NCI-H1417 (cell line): ENCODE measurements at places on chromosomes 5 and 9.

GRCh38 chr5:168104350-168104749 lies 187.1 kb upstream of the WWC1 start:
- DNase-seq, result no peak

- DNase-seq, result no peak
Observed at GRCh38 chr5:10085185-10085584, 164.5 kb downstream of the ATPSCKMT start.

- DNase-seq, result no peak
Observed at GRCh38 chr9:121576281-121577075, 75.0 kb upstream of the DAB2IP start.

DNA sequence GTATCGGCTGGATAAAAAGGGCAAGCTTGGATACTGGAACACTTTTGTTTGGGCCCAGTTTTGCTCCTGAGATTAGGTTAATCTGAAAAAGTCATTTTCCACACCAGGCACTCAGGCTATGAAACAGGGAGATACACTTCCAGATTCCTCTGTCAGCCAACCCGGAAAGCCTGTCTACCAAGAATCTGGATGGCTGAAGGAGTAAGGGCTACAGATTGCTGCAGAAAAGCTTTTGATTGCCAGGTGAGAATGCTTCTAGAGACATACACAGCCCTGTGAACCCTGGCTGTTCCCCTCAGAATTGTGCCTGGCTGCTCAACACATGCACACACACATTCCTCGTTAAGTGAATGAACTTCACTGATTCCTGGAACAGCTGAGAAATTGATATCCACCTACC lies 114.4 kb downstream of the PSD2 start:
- no peak for DNase-seq

- peak; percentile 56 for DNase-seq
Observed at GRCh38 chr5:6188344-6188743, 190.0 kb downstream of the MED10 start.

- no peak for DNase-seq
Observed at GRCh38 chr9:131577005-131578000, 32.0 kb downstream of the PRRT1B start.

DNA sequence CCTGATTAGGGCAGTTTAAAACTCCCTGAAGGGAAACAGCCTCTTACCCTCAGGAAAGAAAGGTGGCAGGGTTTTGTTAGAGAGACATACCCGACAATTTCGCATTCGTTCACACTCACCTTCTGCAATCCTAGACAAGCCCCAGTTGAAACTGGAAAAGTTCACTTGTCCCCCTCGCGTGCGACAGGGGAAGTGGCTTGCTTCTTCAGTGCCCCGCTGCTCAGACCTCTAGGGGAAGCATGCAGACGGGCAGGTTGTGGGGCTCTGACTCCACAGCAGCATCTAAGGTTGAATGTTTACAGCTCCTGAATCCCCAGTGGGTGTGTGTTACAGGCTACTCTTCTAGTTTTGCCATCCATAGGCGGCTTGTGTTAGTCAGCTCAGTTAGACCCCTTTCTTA lies 575.7 kb upstream of the ACO1 start:
- DNase-seq, result no peak

GRCh38 chr5:173509060-173509459 lies 107.4 kb downstream of the BOD1 start:
- no peak for DNase-seq

- no peak for DNase-seq
Observed at GRCh38 chr5:55850839-55851674, at the start of gene IL31RA. TSS of gene IL31RA (plus strand) at chr5:55851357. CDS start at chr5:55851571, 214 bp downstream.

GRCh38 chr5:158770506-158770905 lies 329.2 kb downstream of the EBF1 start:
- no peak for DNase-seq

DNA sequence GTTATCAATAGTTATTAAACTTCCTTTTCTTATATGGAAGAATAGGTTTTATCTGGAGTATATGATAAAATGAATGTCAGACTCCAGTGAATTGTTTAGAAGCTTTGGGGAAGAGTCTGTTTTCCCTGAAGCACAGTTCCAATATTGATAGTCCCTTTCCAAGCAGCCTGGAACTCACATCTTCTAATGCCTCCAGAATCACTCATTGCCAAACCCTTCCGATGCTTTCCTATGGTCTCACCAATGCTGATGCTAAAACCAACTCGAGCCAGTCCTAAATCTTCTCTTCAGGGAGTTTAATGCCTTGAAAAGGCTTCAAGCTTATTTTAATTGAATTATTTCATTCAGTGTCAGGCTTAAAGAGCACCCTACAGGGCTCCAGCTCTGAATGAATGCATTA lies 121.2 kb downstream of the PTTG1 start:
- no peak for DNase-seq

DNA sequence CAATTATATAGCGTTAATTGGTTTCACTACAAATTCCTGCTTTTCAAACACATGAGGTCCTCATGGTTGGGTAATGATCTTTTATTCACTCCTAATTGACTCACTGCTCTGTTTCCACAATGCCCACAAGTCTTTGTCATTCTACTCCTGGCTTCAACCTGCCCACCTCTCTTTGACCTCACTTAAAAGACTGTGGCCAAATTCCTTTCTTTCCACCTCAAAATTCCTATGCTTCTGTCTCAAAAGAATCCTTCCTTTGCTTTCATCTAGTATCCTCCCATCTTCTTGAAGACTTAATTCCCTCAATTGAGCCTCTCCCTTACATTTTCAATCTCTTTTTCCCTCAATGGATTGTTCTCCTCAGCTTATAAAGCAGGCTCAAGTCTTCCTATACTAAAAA lies 4.9 kb downstream of the APBA1 start:
- peak; percentile 33 for DNase-seq

- DNase-seq, result no peak
Observed at GRCh38 chr9:89413963-89414638, 83.8 kb downstream of the SEMA4D start.

GRCh38 chr9:120490888-120491595 lies 88.9 kb downstream of the CDK5RAP2 start:
- no peak for DNase-seq

DNA sequence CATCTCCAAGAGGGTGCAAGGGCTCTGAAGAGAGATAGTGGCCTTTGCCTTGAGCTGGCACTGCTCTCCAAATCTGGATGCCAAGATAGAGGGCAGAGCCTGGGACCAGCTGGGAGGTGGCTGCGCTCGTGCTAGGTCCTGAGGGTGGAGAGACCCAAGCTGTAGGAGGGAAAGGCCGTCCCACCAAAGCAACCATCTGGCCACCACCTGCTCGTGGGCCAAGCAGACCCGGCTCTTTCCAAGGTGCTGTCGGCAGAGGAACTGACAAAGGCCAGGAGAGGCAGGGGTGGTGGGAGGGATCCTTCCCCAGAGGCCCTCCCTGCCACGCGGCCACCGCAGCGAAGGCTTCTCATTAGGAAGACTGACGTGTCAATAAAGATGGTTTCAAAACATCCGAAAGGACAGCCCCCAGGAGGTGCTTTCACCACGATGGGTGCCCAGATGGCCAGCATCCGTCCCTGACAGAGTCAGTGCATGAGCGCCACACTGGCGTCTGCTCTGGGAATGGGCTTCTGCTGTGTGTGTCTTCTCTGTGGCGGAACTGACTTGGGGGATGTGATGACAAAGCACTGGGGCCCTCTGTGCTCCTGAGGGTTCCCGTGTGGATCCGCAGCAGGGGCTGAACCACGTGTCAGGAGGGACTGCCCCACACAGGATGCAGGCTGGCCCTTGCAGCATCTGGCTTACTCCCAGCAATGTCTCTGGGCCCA lies 213.5 kb downstream of the FANCC start:
- no peak for DNase-seq

GRCh38 chr5:82158755-82159413 lies 119.3 kb downstream of the RPS23 start:
- DNase-seq, result no peak

DNA sequence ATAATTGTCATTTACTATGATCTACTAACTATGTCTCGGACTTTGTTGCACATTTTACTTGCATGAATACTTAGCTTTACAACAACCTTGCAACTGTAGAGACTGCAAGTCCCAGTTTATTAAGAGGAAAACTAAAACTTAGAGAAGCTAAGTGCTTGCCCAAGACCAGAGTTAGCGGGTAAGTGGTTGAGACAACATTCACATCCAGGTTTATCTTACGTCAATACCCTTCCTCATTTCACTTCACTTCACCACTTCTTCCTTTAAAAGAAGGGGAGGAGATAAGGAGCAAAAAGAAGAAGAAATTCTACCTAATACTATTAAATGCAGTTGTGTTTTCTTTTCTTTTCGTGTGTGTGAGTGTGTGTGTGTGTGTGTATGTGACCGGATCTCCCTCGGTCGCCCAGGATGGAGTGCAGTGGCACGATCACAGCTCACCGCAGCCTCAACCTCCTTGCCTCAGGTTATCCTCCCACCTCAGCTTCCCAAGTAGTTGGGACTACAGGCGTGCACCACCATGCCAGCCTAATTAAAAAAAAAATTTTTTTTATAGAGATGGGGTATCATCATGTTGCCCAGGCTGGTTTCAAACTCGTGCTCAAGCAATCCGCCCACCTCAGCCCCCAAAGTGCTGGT lies 37.4 kb downstream of the MEGF9 start:
- no peak for DNase-seq

- peak; percentile 91 for DNase-seq
Observed at GRCh38 chr9:8085986-8086385, 286.4 kb upstream of the DMAC1 start.

- no peak for DNase-seq
Observed at GRCh38 chr5:171579976-171580411, 160.5 kb downstream of the FGF18 start.

DNA sequence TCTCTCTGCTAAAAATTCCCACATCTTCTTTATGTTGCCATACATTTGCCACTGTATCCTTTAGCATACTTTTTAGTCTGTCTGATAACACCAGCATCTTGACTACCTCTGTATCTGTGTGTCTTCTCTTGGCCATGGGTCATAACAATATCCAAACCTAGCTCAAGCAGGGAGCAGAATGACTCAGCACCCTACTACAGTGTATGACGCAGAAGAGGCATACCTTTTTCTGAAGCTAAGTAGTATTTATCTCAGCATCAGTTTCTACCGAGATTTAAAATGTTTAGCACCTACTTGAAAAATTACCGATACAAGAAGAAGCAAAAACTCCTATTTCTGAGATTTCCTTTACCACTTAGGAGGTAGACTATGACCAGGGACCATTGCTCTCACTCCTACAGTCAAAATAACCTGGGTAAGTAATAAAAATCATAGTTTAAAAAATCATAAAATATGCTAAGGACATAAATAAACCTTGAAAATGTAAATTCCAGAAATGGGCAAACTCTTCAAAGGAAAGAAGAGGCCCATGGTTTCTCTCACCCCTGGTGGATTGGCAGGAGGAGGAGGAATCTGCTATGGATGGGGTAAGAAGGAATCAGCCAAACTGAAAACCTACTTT lies 286.5 kb downstream of the MAST4 start:
- no peak for DNase-seq

- no peak for DNase-seq
Observed at GRCh38 chr9:1639166-1639565, 376.0 kb upstream of the SMARCA2 start.

DNA sequence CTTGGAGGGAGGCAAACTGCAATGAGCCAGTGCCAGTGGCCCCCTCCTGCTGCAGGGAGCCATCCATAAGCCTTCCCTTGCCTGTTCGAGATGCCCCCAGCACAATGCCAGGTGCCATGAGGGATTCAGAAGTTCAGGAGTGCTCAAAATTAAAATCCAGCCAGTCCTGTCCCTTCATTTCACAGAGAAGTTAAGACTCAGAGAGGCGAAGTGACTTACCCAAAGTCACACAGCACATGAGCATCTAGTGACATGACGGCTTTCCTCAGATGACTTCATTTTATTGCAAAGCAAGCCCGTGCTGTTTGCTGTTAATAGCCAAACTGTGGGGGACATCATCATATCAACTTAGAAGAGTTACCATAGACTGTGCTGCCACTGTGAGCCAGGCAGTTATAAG lies 69.3 kb upstream of the SAP30L start:
- DNase-seq, result no peak

DNA sequence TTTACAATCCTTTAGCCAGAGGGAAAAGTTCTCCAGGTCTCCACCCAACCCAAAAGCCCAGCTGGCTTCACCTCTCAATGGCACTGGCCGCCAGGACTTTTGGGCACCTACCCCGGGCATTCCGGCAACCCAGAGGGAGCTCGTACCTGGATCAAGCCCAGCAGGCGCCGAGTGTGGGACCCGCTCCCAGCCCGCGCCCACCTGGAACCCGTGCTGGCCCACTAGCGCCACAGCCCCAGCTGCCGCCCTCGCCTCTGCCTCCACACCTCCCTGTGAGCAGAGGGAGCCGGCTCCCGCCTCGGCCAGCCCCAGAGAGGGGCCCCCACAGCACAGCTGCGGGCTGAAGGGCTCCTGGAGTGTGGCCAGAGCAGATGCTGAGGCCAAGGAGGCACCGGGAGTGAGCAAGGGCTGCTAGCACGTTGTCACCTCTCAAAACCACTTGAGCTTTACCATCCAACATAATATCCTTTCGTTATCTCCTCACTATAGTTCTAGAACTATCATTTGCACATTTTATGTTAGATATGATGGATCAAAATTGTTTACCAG lies 69.7 kb downstream of the GCNT1 start:
- no peak for DNase-seq

DNA sequence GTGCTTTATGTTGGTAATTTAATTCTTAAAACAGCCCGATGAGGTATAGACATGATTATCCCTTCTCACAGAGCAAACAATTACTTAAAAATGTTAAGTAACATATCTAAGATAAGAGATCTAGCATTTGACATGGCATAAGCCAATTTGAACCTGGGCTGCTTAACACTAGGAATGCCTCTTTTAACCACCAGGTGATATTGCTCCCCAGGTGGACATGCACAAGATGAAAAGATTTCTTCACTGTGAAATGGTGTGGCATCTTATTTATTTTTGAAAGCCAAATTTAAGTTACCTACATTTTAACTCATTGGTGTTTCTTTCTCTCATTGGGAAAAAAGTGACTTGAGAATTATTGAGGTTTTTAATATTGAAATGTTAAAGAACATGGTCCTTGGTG lies 15.8 kb upstream of the LRRC70 start:
- DNase-seq, result no peak

DNA sequence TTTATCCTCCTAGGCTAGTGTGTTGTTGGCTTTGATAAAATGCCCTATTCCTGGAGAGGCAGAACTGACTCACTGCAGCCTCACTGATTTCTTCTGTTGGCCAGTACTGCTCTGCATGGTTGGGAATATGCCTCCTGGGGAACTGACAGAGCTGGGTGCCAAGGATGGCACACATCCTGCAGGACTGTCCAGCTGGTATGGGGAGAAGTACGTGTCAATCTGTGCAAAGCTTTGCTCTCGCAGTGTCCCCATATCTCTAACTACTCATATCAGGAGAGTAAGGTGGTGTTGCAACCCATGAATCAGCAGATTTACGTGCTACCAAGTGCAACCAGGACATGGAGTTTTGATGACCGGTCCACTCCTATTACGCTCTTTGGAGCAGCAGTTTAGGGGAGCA lies 74.7 kb downstream of the TEK start:
- no peak for DNase-seq

- DNase-seq, result no peak
Observed at GRCh38 chr9:35338086-35338485, 151.8 kb upstream of the RUSC2 start.

GRCh38 chr5:180281706-180282105 lies 10.2 kb downstream of the MAPK9 start:
- peak; percentile 91 for DNase-seq

GRCh38 chr5:147522435-147522834 lies 12.6 kb upstream of the DPYSL3 start:
- DNase-seq, result no peak

- DNase-seq, result no peak
Observed at GRCh38 chr9:89984214-89984613, 379.4 kb downstream of the GADD45G start.

- DNase-seq, result no peak
Observed at GRCh38 chr9:95447660-95448420, 68.9 kb downstream of the PTCH1 start.

- DNase-seq, result no peak
Observed at GRCh38 chr9:96522366-96522765, 72.4 kb downstream of the HABP4 start.
